ENCODE measurements at places on chromosomes 5 and 9. TPM values are rescaled to one million over a fixed set of nuclear protein-coding genes. Genes with fewer than 3 reads are reported as not detected.

The DMRT3 gene
- polyA plus RNA-seq = 1.8 TPM

DNA sequence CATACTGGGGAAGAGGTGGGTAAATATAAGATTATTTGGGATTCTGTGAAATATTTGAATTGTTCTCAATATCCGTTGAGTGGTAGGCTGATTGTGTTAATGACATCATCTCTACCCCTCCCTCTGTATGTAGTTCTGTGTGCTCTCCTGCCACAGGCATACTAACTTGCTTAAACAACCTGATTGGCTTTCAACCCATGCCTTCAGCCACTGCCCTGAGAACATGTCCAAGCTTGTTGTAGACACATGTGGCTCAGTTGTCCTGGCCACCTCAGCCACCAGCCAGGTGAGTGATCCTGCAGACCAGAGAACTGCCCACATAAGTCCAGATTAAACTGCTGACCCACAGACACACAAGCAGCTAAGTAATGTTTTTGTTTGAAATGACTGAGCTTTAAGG is 31.1 kb downstream of the ANKS6 start:
- no peak for DNase-seq

GRCh38 chr5:12023614-12024241 is 119.5 kb upstream of the CTNND2 start:
- peak; percentile 43 for DNase-seq

- DNase-seq = no peak
Observed at GRCh38 chr9:68678430-68678829, 26.6 kb upstream of the PIP5K1B start.

DNA sequence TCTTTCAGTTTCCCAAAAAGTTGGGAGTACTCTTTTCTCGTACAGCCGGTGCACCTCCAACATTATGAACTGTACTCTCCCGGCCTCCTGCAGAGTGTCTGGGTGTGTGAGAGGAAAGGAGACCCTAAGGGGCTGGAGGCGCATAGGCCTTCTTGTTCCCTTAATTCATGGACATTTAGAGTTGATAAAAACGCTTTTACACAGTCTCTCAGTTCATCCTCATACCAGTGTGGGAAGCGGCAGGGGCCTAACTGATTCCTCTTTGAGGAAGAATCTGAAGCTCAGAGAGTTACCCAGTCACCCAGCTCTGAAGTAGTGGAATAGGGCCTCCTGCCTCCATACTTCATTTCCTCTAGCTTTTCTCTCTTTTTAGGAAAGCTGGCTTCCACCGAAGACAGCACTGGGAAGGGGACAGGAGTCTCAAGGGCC is 3.3 kb downstream of the MCIDAS start:
- no peak for DNase-seq

Data from left renal cortex interstitium (tissue), 4 donors.